ENCODE measurements at places on chromosomes 1 and 21. TPM values are rescaled to one million over a fixed set of nuclear protein-coding genes. Genes with fewer than 3 reads are reported as not detected.
A peak's percentile ranks its signal among the peaks of the same experiment; 100 is the strongest.

DNA sequence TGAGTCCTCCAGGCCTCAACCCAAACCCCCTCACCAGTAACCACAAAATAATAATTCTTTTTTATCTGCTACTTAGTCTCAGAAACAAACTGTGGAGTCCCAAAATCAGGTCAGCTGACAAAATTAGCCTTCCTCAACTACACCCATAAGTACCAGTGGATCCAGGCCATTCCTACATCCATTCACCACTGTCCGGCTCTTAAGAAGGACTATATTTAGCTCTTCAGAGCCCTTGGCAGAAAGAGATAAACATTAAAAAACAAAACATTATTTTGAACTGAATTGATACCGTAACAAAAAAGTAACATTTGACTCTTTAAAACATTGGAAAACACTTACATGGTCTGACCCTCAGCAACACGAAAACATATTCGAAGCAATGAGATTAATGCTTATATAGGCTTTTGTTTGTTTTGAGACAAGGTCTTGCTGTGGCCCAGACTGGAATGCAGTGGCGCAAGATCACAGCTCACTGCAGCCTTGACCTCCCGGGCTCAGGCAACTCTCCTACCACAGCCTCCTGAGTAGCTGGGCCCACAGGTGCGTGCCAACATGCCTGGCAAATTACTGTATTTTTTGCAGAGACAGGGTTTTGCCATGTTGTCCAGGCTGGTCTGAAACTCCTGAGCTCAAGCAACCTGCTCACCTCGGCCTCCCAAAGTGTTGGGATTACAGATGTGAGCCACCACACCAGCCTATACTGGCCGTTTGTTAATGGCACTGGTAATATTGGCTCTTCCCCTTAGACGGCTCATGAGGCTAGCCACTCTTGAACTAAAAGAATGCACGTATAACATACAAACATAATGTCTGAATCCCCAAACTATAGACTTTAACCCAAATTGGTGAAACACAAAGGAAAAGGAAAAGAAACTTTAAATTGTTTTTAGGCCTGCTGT lies 330.7 kb downstream of the SMYD3 start:
- no peak for DNase-seq

Gene RCSD1
- 140 TPM for total RNA-seq

- DNase-seq: peak; percentile 23
These were observed 693 bp downstream of the RAB4A start for GRCh38 chr1:229271448-229272159.

GRCh38 chr1:215215846-215216245 lies 133.3 kb downstream of the KCNK2 start:
- DNase-seq: no peak

Gene CYP4A11
- not detected for total RNA-seq

GRCh38 chr1:9073143-9073542 lies 3.7 kb upstream of the SLC2A5 start:
- no peak for DNase-seq

Gene SRGAP2C
- 38.4 TPM for total RNA-seq

DNA sequence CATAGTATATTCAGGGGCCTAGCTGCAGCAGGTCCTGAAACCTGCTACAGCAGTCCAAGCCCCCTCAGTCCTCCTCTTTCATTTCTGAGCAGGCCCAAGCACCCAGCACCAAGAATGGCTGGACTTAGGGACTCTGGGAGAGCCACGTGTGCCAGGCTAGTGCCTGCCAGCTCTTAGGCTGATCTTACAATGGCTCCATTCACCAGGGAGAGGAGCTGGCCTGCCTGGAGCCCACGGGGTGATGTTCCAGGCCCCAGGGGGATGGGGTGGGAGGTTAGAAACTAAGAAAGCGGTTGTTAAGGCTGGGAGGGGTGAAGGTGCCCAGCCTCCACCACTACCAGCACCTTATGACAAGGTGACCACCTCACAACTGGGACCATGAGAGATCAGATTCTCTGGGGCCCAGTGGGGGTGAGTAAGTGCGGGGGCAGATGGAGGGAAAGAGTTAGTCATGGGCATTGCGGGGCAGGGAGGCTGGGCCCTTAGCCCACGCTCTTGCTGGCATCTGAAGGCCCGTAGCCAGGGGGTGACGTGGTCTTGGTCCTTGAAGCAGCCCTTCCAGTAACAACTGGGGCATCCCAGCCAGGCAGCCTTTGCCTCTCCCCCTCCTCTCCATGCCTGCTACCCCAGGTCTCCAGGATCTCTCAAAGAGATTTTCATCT lies 30.3 kb upstream of the CLIC4 start:
- DNase-seq: no peak

Gene TTLL7
- total RNA-seq: not detected

DNA sequence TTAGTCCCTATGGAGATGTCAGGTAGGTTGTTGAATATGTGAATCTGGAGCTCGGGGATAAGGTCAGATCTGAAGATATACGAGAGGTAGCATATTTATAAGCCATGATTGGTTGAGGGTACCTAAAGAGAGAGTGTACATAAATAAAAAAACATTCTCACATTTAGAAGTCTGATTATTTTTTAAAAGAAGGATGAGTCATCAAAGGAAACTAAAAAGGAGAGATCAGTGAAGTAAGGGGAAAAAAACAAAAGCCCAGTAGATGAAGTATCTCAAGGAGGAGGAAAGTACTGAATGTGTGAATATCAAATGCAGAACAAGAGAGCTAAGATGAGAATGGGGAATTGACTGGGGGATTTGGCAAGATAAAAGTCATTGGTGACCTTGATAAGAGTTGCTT lies 15.7 kb upstream of the ANGPTL1 start:
- no peak for DNase-seq

DNA sequence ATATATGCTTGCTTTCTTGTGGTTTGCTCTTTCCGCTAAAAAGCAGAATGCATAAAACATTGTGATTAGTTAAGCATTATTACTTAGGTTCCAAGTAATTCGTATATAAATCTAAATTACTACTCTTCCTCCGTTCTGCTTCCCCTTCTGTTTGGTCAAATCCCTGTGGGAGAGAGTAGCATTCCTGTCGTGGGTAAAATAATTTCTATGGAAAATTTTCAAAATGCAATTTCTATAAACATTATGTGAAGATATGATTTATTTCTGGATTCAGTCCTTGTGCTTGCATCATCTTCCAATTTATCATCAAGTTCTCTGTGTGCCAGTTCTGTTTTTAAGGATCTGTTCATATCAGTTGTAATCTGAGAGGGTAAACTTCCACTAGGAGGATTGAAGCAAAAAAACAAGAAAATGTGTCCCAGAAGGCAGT lies 7.2 kb upstream of the WARS2 start:
- no peak for DNase-seq

DNA sequence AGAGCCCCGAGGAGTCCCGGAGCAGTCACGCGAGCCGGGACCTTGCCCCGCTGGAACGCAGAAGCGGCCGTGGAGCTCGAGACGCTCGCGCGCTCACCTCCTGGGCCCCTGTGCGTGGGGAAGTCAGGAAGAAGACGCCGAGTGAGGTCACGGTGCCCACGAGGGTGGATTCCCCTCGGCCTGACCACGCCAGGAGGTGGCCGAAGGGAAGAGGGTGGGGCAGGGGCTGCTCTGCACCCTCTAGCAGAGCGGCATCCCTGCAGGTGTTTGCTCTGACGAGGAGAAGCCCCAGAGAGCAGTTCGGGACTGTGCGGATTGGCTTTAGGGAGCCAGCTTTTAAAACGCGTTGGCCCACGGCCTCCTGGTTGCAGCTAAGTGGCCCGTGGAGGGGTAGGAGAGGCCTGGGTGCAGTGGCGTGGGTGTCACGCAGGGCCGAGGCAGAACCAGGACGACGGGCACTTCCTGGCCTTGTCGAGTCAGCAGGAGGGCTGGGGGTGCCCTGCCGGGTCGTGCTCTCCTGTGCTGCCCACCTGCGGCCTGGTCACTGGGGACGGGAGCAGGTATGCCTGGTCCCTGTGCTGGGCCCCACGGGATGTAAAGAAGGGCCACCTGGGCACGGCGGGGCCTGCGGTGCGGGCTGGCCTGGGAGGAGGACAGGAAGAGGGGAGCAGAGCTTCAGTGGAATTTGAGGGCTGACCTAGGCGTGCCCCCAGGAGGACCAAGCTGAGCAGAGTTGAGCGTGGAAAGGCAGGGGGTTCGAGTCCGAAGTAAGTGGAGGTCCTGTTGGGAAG lies 1.0 kb downstream of the PDXK start:
- DNase-seq: no peak

- DNase-seq: no peak
These were observed 388.6 kb downstream of the MATN1 start for GRCh38 chr1:30334767-30335166.

- no peak for DNase-seq
These were observed 922.8 kb upstream of the ADGRL4 start for GRCh38 chr1:79929356-79929755.

GRCh38 chr1:167446966-167447365 lies 71.4 kb downstream of the CD247 start:
- no peak for DNase-seq

Gene PLA2G2F
- not detected for total RNA-seq

Gene GPR161
- 0.22 TPM for total RNA-seq

DNA sequence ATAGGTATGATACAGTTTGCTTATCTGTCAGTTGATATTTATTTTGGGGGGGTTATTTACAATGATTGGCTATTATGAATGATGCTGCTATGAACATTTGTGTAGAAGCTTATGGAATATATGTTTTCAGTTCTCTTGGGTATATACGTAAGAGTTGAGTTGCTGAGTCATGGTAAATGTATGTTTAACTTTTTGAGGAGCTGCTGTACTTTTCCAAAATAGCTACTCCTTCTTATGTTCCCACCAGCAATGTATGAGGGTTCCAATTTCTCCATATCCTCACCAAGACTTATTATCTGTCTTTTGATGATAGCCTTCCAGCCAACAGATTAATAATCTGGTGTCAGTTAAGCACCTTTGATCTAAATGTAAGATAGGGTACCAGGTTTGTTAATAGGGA lies 11.9 kb downstream of the SOAT1 start:
- no peak for DNase-seq

- DNase-seq: no peak
These were observed 19.4 kb upstream of the PCP4 start for GRCh38 chr21:39847877-39848276.

Gene SEMA6C
- 12.4 TPM for total RNA-seq

- no peak for DNase-seq
These were observed 40.3 kb downstream of the IER5 start for GRCh38 chr1:181128592-181129497.

Gene RNU1-3
- 4,458 TPM for total RNA-seq

Gene CRYAA
- not detected for total RNA-seq

GRCh38 chr1:14733048-14733778 lies 134.7 kb downstream of the KAZN start:
- DNase-seq: no peak

GRCh38 chr1:110060034-110060661 lies 10.3 kb downstream of the ALX3 start:
- DNase-seq: peak; percentile 79

DNA sequence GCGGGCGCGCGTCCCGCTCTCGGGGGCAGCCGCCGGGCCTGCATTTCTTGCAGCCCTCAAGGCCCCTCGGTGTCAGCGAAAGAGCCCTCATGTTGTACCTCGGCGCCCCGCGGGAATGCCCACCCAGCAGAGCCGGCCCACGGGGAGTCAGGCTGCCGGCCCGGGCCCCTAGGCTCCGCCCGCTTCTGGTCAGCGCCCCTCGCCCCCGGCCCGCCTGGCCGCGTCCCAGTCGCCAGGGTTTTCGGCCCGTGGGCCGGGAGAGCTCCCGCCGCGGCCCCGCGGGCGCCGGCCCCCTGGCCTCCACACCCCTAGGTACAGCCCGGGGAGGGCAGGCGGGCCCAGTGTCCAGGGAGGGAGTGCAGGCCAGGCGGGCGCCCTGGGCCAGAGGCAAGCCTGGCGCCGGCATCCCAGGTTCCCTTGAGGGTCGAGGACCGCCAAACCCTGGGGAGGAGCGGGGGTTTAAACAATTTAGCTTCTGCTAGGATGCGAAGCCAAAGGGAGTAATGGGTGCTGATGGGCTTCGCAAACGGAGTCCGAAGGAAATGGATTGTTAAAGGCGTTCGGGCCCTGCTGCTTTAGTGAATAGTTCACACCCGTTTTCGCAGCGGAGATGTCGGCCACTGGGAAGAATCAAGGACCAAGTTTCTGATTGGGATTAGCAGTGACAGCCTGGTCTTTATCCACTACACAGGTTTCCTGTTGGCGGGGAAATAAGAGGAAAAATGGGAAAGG lies 486 bp upstream of the KCNA3 start:
- DNase-seq: no peak

- no peak for DNase-seq
These were observed 18.3 kb downstream of the KCNC4 start for GRCh38 chr1:110228381-110228780.

GRCh38 chr1:66231217-66231616 lies 302.7 kb upstream of the SGIP1 start:
- no peak for DNase-seq

DNA sequence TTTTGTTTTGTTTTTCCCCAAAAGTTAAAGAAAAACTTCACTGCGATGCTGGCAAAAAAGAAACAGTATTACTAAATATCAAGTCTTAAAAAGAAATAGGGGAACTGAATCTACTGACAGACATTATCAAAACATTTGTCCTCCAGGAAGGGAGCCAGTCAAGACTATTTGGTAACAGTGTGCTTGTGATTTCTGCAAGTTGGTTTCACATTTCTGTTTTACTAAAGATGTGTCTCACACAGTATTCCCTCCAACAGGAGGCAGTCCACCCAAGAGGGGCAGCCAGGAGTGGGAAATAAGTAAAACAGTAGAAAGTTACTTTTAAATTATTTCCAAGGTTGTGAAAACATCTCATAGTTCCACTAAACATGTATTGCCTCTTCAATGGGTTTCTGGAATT lies 74.4 kb upstream of the SDC3 start:
- no peak for DNase-seq

GRCh38 chr21:28822123-28822399 lies 170.6 kb downstream of the LTN1 start:
- no peak for DNase-seq

Gene PTPRC
- total RNA-seq: 789 TPM

Gene S100A7
- total RNA-seq: not detected

DNA sequence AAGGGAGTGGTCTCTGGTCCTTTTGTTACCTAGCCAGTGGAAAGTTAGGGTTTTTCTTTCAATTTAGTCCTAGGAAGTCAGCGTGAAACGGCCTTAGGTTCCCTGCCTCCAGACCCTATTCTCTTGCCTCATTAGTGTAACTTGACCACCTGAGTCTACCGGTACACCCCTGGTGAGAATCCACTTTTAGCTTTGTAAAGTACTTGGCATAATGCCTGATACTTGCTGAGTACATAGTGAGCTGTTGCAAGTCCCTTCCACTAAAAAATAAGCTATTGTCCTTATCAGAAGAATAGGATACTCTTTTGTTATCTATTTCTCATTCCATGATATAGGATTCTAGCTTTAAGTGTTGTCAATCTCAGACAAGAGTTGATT lies 228.8 kb downstream of the ST6GALNAC3 start:
- no peak for DNase-seq

Gene TRIM17
- total RNA-seq: 0.92 TPM

- DNase-seq: no peak
These were observed 31.8 kb downstream of the SDCCAG8 start for GRCh38 chr1:243287652-243288051.

Gene SYTL1
- total RNA-seq: 107 TPM

DNA sequence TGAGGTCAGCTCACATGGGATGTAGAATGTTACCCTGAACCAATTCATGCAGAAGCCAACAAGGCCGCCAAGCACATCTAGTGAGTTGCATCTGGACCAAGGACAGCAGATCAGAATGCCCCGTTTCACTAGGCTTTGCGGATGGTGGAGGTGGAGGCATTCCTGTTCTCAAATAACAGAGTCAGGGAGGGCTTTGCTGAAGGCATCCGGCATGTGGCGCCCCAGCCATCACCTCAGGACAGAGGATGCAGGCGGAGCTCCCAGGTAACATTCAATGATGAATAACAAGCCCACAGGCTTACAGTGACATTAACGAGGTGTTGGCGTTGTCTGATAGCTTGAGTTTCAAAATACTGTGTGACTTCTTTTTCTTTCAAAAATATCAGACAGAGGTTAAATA lies 476.2 kb downstream of the CAMTA1 start:
- DNase-seq: no peak
